ENCODE measurements at places on chromosomes 2 and 18. TPM values are rescaled to one million over a fixed set of nuclear protein-coding genes. Genes with fewer than 3 reads are reported as not detected.
A peak's percentile ranks its signal among the peaks of the same experiment; 100 is the strongest.

Gene LIMS2
- total RNA-seq = 11.2 TPM

Gene DNMT3A
- 43.1 TPM for total RNA-seq

Gene TYMS
- total RNA-seq = 22.1 TPM

Gene KIF5C
- 79.2 TPM for total RNA-seq

Gene ZNF516
- total RNA-seq = 25.1 TPM

Gene GREB1L
- total RNA-seq = 13.8 TPM

Gene UGT1A1
- not detected for total RNA-seq

Gene ZAP70
- total RNA-seq = 1.9 TPM

Gene OLA1
- total RNA-seq = 81.4 TPM

Gene ANO7
- 0.89 TPM for total RNA-seq

Gene MSH2
- 50.1 TPM for total RNA-seq

Gene MPP4
- 0.22 TPM for total RNA-seq

Gene MARCHF4
- total RNA-seq = 4.0 TPM

GRCh38 chr2:159639712-159640111 is 23.4 kb upstream of the BAZ2B start:
- no peak for DNase-seq

DNA sequence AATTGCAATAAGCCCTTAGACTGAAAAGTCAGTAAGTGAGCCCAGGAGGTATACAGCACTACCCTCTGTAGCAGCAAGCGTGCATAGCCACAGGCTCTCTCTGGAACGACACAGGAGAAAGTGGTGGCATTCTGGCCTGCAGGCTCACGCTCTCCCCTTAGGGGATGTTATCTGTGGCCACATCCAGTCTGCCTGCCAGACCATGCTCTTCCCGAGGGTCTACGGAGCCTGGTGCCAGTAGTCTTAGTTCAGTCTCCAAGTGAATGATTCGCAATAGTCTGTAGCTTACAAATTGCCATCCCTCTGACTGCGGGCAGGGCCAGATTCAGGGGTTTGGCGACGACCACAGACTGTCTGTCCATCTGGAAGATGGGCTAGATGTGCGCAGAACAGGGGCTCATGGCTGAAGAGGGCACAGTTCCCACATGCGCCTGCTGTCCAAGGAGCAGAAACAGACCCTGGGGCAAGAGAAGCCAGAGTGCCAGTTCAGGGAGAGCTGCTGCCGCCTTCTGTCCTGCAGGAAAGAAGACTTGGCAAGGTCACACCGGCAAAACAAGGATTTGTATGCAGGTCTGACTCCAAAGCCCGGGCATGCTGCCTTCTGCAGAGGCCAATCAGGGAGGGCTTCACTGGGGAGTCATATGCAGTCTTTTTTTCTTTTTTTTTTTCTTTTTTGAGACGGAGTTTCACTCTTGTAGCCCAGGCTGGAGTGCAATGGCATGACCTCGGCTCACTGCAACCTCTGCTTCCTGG is 3.5 kb upstream of the KLF11 start:
- no peak for DNase-seq

DNA sequence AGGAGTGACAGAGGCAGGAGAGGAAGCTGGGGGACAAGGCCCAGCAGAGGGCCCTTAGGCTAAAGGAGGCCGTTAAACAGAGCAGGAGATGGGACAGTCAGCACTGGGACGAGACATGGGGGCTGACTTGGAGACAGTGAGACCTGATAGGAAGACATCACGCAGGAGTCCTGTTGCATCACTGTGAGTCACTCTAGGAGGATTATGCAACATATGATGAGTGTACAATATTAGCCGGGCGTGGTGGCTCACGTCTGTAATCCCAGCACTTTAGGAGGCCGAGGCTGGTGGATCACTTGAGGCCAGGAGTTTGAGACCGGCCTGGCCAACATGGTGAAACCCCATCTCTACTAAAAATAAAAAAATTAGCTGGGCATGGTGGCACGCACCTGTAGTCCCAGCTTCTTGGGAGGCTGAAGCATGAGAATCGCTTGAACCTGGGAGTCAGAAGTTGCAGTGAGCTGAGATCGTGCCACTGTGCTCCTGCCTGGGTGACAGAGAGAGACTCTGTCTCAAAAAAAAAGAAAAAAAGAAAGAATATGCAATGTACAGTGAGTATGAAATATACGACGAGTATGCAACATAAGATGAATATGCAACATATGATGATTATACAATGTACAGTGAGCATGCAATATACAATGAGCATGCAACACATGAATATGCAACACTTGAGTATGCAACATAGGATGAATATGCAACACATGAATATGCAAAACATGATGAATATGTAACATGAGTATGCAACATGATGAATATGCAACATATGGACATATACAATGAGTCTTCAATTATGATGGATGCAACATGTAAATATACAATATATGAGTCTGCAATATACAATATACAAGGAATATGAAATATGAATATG is 83.3 kb upstream of the ID2 start:
- no peak for DNase-seq

- DNase-seq = peak; percentile 87
Measured at GRCh38 chr2:235577404-235578330, 83.8 kb downstream of the AGAP1 start.

DNA sequence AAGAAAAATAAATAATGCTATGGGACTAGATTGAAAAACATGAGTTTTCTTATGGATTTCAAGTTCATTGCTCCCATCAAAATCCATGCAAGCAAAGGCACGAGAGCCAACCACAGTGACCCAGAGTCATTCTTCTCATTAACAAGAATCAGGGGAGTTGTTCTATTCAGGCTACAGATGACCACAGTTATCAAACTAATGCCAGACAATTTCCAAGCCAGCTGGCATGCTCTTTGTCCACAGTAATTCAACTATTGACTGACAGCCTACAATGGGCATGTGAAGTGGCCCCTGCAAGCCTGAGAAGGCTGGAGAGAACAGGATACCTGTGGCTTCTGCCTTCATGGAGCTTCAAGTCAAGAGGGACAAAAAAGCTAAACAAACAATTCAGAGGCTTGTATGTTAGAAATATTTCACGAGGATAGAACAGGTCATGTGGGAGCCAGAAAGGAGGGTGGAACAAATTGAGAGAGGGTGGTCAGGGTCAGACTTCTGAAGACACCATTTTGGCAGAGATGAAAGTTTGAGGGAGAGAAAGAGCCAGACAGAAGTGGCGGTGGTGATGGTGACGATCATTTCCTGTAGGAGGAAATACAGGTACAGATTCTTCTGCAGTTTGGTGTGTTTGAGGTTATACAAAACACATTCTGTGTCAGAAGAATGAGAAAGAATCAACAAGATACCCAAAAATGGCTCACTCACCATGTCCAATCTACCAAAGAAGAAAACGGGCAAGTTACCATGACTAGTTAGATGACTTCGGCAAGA is 732.4 kb downstream of the RNF144A start:
- DNase-seq = no peak

GRCh38 chr2:149902081-149902480 is 314.5 kb upstream of the MMADHC start:
- DNase-seq = no peak

GRCh38 chr2:7449298-7449697 is 532.1 kb downstream of the RNF144A start:
- no peak for DNase-seq

DNA sequence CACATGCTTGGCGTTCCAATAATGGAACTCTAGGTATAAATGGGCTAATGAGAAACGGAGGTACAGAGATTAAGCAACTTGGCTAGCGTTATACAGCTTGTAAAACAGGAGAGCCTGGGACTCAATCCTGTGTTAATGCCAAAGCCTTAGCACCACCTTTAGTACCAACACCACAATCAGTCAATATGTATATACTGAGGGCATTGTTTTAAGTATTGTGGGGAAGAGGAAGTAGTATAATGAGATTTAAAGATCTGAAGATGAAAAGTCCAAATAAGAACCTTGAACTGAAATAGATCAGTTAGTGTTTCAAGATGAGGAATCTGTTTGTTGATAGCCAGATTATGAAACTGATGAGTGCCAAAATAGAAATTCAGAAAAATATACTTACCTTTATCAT is 8.1 kb downstream of the MARS2 start:
- no peak for DNase-seq

DNA sequence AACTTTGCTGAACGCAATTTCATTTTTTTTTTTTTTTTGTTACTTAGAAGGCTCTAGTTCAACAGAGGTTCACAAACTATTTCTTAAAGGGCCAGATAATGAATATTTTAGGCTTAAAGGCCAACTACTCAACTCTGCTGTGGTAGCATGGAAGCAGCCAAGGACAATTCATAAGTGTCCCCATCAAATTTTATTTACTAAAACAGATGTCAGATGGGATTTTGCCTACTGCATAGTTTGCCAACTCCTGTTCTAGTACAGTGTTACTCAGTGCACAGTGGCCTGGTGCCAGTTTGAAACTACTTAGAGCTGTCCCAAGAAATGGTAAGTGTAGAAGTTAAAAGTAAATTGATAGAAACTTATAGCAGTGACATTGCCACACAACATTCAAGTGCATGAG is 949.4 kb upstream of the FANCL start:
- DNase-seq = no peak

GRCh38 chr2:150698016-150698661 is 210.7 kb upstream of the RND3 start:
- DNase-seq = no peak

GRCh38 chr2:201358684-201359083 is 1.5 kb upstream of the FLACC1 start:
- no peak for DNase-seq

- DNase-seq = no peak
Measured at GRCh38 chr2:208269091-208269490, 3.0 kb downstream of the PIKFYVE start.
